ENCODE measurements at places on chromosomes 2 and 18.

- no peak for DNase-seq
Observed at GRCh38 chr18:23032030-23032582, 99.0 kb downstream of the RBBP8 start.

GRCh38 chr18:58390399-58390798 is 238.5 kb downstream of the ALPK2 start:
- DNase-seq = no peak

GRCh38 chr2:149329489-149330126 is 779 bp upstream of the LYPD6 start:
- peak; percentile 63 for DNase-seq

- DNase-seq = no peak
Observed at GRCh38 chr18:77069931-77070330, 62.7 kb downstream of the MBP start.

GRCh38 chr2:9328931-9329330 is 94.4 kb downstream of the ITGB1BP1 start:
- DNase-seq = no peak

DNA sequence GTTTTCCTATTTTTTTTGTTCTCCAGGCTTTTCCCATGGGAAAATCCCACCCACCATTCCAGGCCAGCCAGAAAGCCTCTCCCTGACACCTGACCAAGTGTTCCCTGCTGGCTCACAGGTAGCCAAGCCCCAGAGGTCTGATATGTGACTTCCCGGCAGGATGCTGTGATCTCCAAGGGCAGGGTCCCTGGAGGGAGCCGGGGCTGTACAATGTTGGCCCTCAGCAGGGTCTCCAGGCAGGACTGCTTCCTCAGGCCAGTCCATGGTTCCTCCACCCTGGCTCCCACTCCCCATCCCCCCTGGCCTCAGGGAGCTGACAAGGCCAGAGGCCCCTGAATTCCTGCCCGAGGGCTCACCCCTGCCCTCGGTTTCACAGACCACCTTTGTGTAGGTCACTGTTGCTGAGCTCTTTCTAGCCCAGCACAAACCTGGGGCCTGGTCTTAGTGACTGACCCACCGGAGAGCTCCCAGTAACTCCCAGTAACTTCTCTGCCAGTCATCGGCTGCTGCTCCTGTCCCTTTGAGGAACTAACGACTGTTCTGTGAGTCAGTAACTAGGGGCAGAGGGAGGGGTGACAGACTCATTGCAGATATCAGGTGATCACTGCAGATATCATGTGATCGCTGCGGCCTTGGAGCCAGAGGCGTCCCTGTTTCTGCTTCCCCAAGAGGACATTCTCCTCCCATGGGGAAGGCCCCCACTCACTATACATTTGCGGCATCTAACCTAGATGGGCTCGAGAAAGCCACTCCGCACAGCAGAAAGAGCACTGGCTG is 38.7 kb downstream of the SDC1 start:
- DNase-seq = peak; percentile 26

DNA sequence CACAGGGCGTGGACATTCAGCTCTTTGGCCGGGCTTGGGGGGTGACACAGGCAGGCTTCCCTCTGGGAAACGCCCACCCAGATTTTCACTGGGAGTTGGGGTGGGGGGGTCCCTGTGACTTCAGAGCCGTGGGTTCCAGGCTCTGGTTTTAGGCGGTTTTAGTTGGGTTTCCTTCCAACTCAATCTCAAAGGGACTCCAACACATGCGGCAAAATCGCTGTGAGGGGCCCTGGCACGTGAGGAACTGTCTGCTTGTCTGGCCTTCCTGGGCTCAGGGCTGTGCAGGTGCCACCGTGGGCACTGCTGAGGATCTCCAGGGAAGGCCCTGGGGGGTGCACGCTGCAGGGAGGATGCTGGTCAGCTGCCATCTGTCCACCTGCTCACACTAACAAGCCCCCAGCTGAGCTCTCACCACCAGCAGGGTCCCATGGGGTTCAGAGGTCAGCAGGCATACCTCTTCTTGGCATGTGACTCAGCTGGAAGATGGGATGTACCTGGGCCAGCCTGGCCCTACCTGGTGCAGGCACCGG is 11.7 kb downstream of the HS6ST1 start:
- no peak for DNase-seq

DNA sequence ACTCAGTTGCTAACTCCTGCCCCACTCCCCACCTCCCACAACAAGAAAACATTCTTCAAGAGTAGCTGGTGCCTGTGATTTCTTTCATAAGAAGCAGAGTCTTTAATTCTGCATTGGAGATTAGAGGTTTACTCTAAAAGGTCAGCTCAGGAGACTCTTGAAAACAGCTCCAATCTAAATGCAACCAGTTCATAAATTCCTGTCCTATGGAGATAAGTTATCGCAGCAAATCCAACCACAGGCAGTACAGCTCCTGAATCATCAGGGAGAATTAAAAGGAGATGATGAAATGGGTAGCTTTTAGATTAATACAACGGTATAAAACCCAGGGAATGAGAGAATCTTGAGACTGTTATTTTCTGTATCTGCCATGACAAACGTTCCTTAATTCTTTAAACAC is 130.7 kb downstream of the SOCS6 start:
- no peak for DNase-seq

DNA sequence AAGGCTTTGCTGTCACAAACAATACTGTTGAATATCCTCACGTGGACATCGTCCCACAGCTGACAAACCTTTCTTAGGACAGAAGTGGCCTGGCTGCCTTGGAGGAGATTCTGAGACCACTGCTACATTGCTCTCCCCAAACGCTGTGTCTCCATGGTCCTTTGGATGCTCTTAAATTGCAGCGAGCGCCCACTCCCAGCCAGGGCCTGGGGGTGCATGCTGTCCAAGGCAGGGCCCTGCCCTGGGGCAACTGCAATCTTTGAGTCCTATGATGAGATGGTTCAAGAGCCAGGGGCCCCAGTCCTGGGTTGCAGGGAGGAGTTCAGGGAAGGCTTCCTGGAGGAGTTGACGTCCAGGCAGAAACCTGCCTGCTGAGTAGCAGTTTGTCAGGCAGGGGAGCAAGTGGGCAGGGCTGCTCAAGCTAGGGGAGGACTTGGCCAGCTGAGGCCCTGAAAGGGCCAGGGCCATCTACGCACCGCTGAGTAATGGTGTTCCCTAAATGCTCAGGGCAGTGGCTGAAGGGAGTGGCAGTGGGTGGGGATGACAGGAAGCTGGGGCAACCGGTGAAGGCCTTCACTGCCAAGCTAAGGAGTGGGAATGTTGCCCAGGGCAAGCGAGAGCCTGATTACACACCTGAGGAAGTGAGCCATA is 10.8 kb upstream of the SDC1 start:
- no peak for DNase-seq

- DNase-seq = no peak
Observed at GRCh38 chr18:61991201-61991600, 98.4 kb upstream of the RNF152 start.

DNA sequence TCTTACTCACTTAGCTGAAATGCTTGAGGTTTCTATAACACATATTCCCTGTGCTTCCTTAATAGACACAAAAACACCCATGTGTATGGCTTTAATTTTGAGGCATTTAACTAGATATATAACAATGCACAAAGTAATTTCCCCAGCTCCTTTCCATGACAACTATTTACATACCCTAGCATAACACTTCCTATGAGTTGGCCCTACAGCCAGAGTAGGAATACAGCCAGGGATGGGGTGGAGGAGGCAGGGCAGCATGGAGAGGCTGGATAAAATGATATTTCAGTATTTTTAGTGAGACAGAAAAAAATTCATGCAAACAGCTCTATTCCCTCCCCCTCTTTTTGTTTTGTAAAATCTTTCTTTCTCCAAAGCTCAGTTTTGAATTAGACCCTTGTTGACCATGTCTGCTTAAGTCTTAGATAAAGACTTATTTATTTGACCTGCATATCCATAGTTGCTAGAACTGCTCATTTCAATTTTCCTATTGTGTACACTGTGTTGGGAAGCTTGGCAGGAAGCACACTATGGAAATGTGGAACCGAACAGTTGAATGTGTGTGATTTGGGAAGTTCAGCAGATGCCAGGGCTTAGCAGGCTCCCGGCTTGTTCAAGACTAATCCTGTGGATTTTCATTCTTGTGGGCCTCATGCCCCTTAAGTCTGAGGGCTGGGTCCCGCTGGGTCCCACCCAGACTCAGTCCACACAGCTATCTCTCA is 11.2 kb upstream of the B3GNT2 start:
- DNase-seq = no peak

DNA sequence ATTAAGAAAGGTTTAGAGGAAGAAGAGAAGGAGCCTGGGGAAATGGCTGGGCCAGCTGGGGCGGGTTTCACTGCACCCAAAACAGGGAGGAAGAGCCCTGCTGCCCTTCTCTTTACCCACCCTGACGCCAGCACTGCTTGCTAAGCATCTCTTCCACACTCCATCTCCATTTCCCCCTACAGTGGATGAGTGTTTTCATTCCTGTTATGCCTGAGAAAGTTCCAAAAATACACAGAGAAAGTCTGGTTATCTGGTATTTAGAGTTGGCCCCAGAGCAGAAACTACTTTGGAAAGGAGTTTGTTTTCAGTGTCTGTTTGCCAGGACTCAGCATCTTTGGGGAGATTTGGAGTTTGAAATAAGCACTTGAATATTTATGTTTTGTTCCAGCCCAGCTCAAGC is 451.0 kb downstream of the SLC4A3 start:
- DNase-seq = no peak

GRCh38 chr2:23658466-23658942 is 268.4 kb downstream of the ATAD2B start:
- DNase-seq = no peak

GRCh38 chr2:172735582-172736423 is at the start of gene RAPGEF4:
TSS of gene RAPGEF4 (plus strand) at chr2:172735845. CDS start at chr2:172735984, 139 bp downstream.
- no peak for DNase-seq

GRCh38 chr2:85797921-85798320 is 44.1 kb downstream of the ATOH8 start:
- DNase-seq = no peak

DNA sequence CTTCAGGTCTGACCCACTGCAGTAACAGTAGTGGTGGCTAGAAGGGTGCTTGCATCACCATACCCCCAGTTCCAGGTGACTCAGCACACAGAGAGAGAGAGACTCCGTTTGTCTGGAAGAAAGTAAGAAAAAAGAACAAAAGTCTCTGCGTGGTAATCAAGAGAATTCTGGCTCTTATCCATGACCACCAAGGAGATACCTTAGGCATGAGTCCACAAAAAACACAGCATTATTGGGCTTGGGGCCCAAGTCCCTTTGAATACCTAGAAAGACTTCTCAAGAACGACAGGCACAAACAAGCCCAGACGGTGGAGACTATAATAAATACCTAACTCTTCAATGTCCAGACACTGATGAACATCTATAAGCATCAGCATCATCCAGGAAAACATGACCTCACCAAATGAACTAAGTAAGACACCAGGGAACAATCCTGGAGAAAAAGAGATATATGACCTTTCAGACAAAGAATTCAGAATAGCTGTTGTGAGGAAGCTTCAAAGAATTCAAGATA is 21.7 kb upstream of the BAZ2B start:
- DNase-seq = peak; percentile 30

DNA sequence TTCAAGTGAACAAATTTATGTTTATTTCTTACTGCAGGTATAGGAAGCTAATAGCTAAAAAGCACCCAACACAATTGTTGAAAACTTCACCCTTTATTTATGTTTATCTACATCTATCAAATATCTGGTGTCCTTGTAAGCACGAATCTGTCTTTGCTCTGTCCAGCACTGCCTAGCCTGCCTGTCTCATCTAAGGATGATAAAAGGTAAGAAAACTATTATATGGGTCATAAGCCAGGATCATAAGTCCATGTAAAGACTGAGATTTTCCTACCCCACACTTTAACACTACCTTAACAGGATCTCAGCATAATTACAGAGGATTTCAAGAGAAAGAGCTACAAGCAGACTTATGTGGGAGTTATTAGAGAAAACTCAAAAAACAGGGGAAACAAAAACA is 365.6 kb upstream of the TMEFF2 start:
- no peak for DNase-seq

DNA sequence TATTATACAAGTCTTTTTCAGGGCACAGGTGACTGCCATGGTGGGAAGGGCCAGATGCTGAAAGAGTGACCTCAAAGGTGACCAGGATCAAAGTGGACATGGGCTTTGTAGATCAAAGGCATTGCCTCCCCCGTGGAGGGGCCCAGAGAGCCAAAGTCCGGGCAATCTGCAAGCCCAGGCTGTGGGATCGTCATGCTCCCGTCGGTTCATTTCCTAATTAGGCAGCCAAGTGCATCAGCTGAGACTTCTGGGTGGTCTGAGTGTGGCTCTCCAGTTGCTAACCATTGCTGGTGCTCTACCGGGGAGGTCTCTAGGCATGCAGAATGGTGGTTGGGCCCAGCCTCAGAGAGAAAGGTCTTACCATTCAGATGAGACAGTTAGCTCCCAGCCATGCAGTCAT is 61.6 kb downstream of the TRIB2 start:
- DNase-seq = no peak

- no peak for DNase-seq
Observed at GRCh38 chr2:9556121-9556743, 602 bp upstream of the ADAM17 start.

GRCh38 chr18:10442551-10442971 is 11.9 kb upstream of the APCDD1 start:
- no peak for DNase-seq

DNA sequence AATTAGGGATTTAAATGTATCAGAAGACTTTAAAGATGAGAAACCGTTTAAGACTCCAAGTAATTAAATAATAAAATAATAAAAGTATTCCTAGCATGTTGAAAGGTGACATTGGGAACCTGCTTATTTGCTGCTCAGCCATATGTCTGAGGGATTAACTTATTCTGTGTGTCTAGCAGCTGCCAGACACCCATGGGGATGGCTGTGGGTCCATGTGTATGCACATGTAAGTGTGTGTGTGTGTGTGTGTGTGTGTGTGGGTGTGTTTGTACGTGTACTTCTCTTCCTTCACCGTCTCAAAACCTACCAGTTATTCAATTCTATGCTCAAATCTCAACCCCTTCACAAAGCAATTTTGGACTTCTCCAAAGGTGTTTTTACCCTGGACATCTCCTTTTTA is 124.5 kb downstream of the SETBP1 start:
- DNase-seq = no peak

- DNase-seq = no peak
Observed at GRCh38 chr2:65072181-65072970, 16.2 kb downstream of the CEP68 start.

- DNase-seq = no peak
Observed at GRCh38 chr18:26004832-26005231, 85.6 kb downstream of the SS18 start.

- DNase-seq = no peak
Observed at GRCh38 chr2:5983511-5984272, 291.5 kb downstream of the SOX11 start.

- no peak for DNase-seq
Observed at GRCh38 chr2:140586379-140586778, 1544.4 kb downstream of the LRP1B start.

DNA sequence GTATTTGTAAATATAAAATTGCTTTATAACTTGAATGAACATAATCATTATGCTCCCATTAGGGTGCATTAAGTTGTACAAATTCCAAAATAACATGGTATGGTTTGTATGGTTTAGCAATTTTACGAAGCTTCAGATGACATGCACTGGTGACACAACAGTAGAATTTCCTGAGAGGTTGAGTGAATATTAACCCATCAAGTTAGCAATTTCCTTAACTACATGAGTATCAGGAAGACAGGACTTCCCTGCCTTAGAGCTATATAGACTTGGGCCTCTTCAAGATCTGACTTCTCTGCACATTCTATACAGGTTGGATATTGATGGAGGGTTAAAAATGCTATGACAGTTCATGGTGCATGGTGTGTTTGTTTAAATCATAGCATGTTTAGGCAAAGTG is 60.2 kb downstream of the ZC3H6 start:
- no peak for DNase-seq

Data from T1000 (cell line).